ENCODE measurements at places on chromosomes 2 and 18. TPM values are rescaled to one million over a fixed set of nuclear protein-coding genes. Genes with fewer than 3 reads are reported as not detected.

DNA sequence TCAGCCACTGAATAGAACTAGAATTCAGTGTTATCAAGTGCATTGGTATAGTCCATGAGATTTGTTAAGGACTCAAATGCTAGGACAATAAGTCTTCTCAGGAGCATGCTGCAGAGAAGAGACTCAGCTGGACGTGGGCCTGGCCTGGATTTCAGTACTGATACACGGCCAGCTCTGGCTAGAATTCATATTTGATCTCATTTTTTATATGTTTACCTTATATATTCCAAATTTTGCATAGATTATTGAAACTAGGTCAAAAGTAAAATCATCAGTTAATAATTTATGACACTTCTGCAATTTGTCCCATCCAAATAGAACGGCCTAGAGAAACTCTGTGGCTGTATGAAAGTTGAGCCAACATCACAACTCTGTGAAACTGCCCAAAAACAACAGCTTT is 262.0 kb downstream of the DLGAP1 start:
- H3K4me1 ChIP-seq, result no peaks in the 10 kb centered on the region
- H3K27me3 ChIP-seq, result no peaks in the 10 kb centered on the region
- H3K36me3 ChIP-seq, result no peaks in the 10 kb centered on the region
- DNase-seq, result no peak
- no peak overlapping the region for H3K4me3 ChIP-seq

DNA sequence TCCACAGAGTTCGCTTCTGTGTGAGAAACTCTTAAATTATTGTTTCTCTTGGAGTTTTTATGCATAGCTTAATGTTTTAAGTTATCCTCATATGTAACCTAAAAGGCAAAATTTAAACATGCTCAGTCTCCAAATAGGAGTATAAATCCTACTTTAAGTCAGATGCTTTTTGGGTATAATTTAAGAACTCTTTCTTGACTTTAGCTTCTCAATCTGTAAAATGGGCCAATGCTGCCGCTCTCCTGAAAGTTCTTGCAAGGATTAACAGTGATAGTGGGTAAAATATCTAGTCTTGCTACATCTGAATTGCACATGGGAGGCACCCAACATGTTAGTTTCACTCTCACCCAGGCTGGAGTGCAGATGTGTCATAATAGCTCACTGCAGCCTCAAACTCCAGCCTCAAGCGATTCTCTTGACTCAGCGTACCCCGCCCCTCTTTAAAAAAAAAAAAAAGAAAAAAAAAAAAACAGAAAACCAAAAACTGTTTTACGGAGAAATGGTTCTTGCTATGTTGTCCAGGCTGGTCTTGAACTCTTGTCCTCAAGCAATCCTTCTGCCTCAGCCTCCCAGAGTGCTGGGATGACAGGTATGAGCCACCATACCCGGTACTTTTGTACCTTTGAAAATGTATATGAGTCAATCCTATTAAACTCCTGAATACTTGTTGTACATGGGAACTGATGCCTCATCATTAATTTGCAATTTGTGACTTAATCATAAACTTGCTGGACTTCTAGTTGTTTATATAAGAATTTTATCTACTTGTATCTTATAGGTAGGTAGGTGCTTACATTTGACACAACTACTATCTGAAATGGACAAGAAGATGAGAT is 1.8 kb downstream of the FBXO48 start:
- H3K4me3 ChIP-seq, result no peak overlapping the region
- H3K4me1 ChIP-seq, result no peaks in the 10 kb centered on the region
- H3K27me3 ChIP-seq, result no peaks in the 10 kb centered on the region
- no peaks in the 10 kb centered on the region for H3K36me3 ChIP-seq
- no peak for DNase-seq

GRCh38 chr2:48943436-48943835 is 187.9 kb upstream of the LHCGR start:
- DNase-seq, result no peak
- no peak overlapping the region for H3K27ac ChIP-seq
- no peaks in the 10 kb centered on the region for H3K36me3 ChIP-seq
- H3K4me1 ChIP-seq, result peaks cover 3% of the 10 kb centered on the region
- H3K27me3 ChIP-seq, result no peaks in the 10 kb centered on the region

DNA sequence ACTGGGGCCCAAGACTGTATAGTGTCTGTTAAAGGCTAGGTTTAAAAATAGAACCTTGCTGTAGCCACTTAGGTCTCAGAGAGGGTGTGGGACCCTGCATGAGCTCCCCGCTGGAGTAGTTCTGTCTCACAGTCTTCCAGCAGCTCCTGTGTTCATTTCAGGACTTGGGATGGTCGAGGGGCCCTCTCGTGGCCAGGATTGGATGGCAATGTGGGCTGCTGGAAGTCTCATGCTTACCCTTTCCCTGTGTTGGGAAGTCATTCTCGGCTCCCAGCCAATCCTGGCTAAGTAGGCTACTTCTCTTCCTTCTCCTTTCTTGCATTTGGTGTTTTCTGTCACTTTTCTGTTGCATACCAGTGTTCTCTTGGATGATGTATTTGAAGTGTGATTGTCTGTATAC is 284.0 kb upstream of the GCFC2 start:
- H3K4me1 ChIP-seq, result no peaks in the 10 kb centered on the region
- H3K4me3 ChIP-seq, result no peak overlapping the region
- no peak for DNase-seq
- no peak overlapping the region for H3K27ac ChIP-seq
- no peaks in the 10 kb centered on the region for H3K36me3 ChIP-seq
- no peaks in the 10 kb centered on the region for H3K27me3 ChIP-seq

GRCh38 chr2:234139755-234140154 is 89.3 kb downstream of the SPP2 start:
- no peak for DNase-seq
- H3K4me1 ChIP-seq, result no peaks in the 10 kb centered on the region
- H3K27ac ChIP-seq, result no peak overlapping the region
- H3K36me3 ChIP-seq, result no peaks in the 10 kb centered on the region
- H3K27me3 ChIP-seq, result no peaks in the 10 kb centered on the region

Gene CNGA3
- total RNA-seq, result 8.6 TPM

Gene HJURP
- total RNA-seq, result 0.28 TPM
